AG09319 (cell line): ENCODE measurements at places on chromosomes 5 and 9.
A peak's percentile ranks its signal among the peaks of the same experiment; 100 is the strongest.

GRCh38 chr9:37719526-37719925, 34.1 kb upstream of the TRMT10B start:
- DNase-seq, result no peak

DNA sequence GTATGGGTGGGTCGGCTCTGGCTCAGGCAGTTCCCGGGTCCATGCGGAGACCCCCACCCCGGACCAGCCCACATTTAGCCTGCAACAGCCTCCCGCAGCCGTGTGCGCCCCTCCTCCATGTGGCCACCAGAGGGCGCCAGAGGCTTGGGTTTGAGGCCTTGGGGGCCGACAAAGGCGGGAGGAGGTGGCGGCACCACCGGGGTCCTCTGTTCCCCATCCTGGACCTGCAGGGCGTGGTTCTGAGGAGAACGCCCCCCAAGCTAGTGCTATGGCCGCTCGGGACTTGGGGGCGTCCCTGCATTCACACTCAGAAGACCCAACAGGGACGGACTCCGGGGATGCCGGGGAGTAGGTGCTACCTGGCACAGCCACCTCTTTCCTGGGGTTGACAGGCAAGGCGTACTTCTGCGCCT, 16.5 kb downstream of the ASS1 start:
- DNase-seq, result no peak

DNA sequence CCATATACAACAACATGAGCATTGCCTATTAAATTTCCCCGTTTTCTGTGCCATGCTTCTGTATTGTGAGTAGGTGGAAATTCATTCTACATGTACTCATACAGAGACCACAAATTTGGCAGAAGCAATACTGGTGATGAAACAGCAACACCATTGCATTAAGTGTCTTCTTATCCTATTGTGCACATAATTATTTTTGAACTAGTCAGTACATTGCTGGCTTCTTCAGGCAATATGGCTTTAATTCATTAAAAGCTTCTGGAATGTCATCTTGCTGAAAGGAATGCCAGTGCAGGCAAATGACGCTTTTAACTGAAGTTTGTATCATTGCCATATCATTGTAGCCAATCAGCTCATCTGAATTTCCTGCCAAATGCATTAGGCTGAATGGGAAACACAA, 82.6 kb downstream of the KIAA1958 start:
- DNase-seq, result peak; percentile 88

- no peak for DNase-seq
These were observed 21.5 kb upstream of the WWC1 start for GRCh38 chr5:168269937-168270330.

GRCh38 chr5:36199620-36200019, 42.1 kb downstream of the NADK2 start:
- no peak for DNase-seq

DNA sequence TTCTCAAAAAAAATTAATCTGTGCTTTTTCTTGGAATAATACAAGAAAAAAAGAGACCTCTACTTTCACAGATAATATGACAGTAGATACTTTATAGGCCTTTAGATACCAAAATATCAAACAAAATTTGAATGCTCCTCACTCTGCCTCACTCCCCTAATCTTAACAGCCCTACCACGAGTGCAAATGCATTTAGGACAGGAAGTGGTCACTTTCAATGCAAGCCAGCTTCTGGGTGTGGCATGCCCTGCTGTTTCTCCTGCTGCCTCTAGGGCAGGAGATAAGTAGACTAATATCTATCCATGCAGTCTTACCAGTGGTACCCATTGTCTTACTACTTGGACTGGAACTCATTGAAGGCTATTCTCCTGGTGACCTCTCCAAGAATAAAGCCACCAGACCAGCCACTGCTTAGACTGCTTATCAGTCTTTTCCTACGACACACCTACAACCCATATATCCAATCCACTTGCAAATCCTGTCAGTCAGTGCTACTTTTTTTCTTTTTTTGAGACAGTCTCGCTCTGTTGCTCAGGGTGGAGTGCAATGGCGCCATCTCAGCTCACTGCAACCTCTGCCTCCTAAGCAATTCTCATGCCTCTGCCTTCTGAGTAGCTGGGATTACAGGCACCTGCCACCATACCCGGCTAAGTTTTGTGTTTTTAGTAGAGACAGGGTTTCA, 23.0 kb downstream of the FRRS1L start:
- no peak for DNase-seq

- no peak for DNase-seq
These were observed 285.1 kb downstream of the GADD45G start for GRCh38 chr9:89889865-89890264.

GRCh38 chr5:36720688-36721087, 114.3 kb downstream of the SLC1A3 start:
- no peak for DNase-seq
